ENCODE measurements at places on chromosomes 5 and 9. TPM values are rescaled to one million over a fixed set of nuclear protein-coding genes. Genes with fewer than 3 reads are reported as not detected.
A peak's percentile ranks its signal among the peaks of the same experiment; 100 is the strongest.

TLR4 gene
- 15.5 TPM for total RNA-seq

GRCh38 chr9:114285166-114285867, 37.6 kb upstream of the ORM1 start:
- DNase-seq = peak; percentile 92

FAM169A gene
- 6.6 TPM for total RNA-seq

ZMYND19 gene
- 46.8 TPM for total RNA-seq

CYSRT1 gene
- 1.4 TPM for total RNA-seq

C9orf50 gene
- not detected for total RNA-seq

TAF11L4 gene
- not detected for total RNA-seq
